GM12865 (cell line): ENCODE measurements at places on chromosomes 7 and 10.

DNA sequence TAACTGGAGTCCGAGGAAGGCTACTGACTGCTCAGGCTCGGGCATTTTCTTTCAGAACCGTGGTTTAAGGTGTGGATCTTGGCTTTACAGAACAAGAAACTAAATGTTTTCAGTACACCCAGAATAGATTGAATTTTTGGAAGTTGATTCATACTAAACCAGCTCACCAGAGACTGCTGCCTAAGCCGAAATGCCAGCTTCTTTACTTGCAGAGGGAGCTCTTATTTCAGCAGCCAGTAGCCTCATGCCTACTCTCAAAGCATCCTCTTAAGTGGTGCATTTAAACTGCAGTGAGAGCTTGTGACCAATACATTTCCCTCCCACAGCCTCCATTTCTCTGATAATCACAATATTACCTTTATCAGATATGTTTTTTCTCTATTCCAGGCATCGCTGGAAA, 615.1 kb downstream of the SUGCT start:
- DNase-seq = no peak

DNA sequence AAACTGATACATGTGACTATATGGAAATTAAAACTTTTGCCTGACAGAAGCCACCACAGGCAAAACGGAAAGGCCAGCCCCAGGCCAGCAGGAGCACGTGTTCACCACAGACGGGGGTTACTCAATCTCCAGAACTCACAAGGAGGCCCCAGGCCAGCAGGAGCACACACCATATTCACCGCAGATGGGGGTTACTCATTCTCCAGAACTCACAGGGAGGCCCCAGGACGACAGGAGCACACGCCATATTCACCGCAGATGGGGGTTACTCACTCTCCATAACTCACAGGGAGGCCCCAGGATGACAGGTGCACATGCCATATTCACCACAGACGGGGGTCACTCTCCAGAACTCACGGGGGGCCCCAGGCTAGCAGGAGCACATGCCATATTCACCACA, 61.5 kb downstream of the NKX6-2 start:
- no peak for DNase-seq

GRCh38 chr10:30775779-30776591, 146.4 kb upstream of the LYZL2 start:
- DNase-seq = no peak

DNA sequence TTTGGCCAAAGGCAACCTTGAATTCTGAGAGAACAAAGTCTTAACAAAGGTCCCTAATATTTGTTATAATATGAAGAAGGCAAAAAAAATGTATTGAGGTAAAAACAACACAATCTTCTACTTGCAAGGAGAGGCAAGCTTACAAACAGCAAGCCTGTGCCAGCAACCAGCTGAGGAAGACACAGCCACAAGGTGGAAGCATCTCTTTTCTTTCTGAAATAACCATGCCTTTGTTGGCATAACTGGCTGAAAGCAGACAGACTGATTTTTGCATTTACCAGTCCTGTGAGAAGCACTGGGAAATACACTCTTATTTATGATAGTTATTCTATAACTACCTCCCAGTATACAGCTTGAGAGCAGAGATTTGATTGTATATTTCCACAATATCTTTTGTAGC, 292.0 kb downstream of the PHTF2 start:
- DNase-seq = no peak

- DNase-seq = no peak
These were observed 131.7 kb downstream of the RTKN2 start for GRCh38 chr10:62136931-62137330.

- DNase-seq = peak; percentile 60
These were observed 26.5 kb upstream of the TMEM229A start for GRCh38 chr7:124059375-124059774.

DNA sequence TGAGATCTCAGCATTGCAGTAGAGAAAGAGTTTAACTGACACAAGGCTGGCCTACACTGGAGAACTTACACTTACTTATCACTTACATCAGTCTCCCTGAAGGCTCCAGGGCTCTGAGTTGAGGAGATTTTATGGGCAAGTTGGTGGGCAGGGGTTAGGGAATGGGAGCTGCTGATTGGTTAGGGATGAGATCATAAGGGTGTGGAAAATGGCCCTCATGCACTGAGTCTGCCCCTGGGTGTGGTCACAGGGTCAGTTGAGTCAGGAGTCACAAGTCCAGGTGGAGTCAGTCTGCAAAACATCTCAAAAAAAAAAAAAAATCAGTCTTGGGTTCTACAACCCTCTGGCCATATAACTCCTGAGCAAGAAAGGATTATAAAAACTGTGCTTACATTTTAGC, 60.5 kb downstream of the PPP1R17 start:
- DNase-seq = no peak

- DNase-seq = peak; percentile 8
These were observed 119.4 kb downstream of the ZFAND4 start for GRCh38 chr10:45553155-45553554.

- no peak for DNase-seq
These were observed 349.2 kb downstream of the GLRX3 start for GRCh38 chr10:130485236-130485957.
